Fibroblast of skin of scalp (primary cell): ENCODE measurements at places on chromosomes 6 and 20.

DNA sequence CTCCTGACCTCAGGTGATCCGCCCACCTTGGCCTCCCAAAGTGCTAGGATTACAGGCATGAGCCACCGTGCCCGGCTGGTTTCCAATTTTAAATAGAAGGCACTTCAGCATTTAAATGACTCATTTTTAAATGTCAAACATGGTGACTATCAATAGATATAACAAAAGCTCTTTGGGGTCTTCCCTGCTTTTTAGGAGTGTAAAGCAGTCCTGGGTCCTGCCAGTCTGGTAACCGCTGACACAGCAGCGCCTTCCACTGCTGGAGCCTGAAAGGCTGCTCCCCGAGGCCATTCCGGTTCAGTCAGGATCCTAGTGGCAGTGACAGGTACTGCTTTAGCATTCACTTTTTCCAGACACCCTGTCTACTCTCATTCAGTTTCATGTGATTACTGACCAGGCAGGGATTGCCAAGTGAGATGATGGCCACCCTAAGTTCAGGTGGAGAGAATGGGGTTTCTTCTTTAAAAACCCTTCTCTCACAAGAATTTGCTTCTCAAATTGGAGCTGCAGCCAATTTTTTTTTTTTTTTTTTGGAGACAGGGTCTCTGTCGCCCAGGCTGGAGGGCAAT is 5.1 kb downstream of the DIDO1 start:
- peak; percentile 59 for DNase-seq

- no peak for DNase-seq
These were observed 106.7 kb downstream of the TMEM242 start for GRCh38 chr6:157216570-157216969.

- DNase-seq: no peak
These were observed 28.6 kb upstream of the LAMP5 start for GRCh38 chr20:9485614-9486340.

DNA sequence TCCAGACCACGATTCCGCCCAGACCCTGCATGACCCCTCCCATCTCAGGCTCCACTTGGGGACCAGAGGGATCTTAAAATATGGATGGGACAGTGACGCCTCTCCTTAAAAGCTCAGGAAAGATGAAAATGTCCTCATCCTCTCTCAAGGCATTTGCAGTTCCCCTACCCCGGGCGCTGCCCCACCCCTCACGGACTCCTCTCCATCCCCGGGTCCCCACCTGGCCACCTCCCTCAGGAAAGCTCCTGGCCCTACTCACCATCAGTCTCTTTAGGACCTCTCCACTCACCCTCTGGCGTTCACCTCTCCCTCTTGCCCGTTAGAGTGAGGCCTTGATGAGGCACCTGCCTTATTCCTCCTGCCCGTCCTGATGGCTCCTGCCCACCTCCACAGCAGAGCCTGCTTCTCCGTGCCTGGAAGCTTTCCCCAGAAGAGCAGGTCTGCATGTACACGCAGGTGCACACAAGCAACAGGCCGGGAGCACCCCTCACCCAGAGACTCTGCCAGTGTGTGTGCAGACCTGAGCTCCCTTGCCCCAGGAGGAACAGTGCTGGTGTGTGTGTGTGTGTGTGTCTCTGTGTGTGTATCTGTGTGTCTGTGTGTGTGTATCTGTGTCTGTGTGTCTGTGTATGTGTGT is 105.6 kb upstream of the NXT1 start:
- no peak for DNase-seq

- no peak for DNase-seq
These were observed 167.7 kb upstream of the CDYL start for GRCh38 chr6:4608361-4609115.

- DNase-seq: no peak
These were observed 25.6 kb downstream of the DHX35 start for GRCh38 chr20:38987777-38988176.

DNA sequence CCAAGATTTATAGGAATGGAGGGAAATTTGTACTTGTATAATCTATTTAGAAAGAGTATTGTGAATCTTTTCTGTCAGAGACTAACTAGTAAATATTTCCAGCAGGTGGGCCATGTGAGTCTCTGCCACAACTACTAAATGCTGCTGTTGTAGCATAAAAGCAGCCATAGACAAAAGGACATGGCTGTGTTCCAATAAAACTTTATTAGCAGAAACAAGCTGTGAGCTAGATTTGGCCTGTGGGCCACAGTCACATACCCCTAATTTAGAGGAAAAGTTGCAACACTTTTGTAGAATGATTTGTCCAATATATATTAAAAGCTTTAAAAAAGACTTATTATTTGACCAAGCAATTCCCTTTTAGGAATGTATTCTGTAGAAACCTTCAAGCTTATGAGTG is 207.2 kb downstream of the LMBRD1 start:
- DNase-seq: no peak

- DNase-seq: no peak
These were observed 173.3 kb downstream of the PTPRK start for GRCh38 chr6:128347123-128347522.

DNA sequence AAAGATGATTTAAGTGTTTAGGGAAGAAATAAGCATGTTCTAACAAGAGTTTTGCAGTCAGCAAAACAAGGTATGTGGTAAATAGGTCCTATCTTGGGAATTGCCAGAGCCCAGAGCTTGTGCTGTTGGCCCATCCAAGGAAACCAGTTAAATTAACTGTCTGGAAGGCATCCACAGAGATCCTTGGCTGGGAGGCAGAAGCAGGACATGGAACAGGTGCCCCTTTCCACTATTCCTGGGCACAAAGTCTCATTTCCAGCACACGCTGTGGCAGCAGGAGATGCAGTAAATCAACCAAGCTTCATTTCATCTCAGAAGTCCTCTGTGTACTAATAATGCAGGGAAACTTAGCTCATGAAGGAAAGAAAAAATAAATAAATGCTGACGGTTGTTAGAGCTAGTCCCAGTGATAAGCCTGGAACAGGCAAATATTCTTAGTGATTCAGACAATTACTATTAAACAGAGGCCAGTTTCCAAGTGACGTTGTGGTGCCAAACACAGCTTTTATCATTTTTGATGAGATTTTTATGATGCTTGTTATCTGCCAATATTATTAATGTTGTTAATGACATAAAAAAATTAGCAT is 39.8 kb upstream of the SNAP25 start:
- DNase-seq: no peak

DNA sequence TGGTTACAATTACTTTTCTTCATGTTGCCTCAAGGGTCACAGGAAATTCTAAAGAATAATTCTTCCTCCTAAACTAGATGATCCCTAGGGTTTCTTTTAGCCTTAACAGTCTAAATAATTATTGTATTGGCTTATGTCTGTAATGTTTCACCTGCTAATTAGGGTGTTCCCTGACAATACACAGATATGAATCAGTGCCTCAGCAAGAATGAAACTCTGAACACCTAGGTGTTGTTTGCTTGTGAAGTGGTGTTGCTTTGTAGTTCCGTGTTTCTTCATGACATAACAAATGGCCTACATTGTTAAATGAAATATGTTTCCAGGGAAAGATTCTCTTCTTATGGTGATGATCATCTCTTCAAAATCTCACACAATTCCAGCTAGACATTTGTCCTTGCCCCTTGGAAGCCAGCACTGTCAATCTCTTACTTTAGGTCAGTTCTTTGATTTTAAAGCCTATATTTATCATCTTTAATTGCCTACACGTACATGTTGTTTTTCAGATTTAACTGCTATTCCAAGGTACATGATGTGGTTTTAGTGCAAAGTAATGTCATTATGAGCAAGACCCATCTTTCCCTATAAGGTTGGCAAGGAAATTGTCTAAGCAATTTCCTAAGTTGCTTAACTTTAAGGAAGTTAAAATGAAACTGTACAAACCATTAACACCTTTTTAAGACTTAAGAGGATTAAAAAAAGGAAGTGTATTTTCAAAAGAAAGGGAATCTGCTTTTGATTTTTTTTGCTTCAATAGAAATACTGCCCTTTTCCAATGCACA is 111.9 kb downstream of the TBC1D7 start:
- no peak for DNase-seq

DNA sequence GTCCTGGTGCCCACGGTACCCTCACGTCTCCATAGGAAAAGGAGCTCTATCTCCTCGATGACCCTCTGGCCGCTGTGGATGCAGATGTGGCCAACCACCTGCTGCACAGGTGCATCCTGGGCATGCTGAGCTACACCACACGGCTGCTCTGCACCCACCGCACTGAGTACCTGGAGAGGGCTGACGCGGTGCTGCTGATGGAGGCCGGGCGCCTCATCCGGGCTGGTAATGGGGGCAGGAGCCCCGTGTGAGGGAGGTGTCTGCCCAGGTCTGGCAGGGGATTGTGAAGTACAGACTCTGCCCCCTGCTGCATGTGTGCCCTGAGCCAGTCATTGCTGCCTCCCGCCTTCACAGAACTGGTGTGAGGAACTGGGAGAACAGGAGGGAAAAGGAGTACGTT is 12.4 kb downstream of the DLK2 start:
- DNase-seq: no peak

DNA sequence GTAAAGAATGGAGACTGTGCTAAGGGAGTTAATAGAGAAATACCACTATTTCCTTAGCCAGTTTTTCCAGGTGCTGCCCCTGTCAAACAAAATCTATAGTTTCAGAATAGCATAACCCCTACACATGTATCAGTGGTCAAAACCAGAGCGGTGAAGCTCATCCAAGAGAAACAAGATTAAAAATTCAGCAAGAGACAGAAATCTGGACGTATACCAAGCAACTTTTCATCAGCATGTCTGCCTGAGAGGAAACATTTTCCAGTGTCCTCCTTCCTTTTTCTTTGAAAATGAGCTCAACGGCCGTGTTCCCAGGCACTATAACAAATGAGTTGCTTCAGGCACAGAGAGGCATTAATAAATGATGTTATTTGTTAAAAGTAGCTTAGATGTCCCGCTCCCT is 416.5 kb downstream of the BCKDHB start:
- peak; percentile 37 for DNase-seq

- peak; percentile 97 for DNase-seq
These were observed 359.2 kb downstream of the GJA1 start for GRCh38 chr6:121794630-121795029.

- DNase-seq: no peak
These were observed 14.4 kb downstream of the DUSP22 start for GRCh38 chr6:306641-307061.

DNA sequence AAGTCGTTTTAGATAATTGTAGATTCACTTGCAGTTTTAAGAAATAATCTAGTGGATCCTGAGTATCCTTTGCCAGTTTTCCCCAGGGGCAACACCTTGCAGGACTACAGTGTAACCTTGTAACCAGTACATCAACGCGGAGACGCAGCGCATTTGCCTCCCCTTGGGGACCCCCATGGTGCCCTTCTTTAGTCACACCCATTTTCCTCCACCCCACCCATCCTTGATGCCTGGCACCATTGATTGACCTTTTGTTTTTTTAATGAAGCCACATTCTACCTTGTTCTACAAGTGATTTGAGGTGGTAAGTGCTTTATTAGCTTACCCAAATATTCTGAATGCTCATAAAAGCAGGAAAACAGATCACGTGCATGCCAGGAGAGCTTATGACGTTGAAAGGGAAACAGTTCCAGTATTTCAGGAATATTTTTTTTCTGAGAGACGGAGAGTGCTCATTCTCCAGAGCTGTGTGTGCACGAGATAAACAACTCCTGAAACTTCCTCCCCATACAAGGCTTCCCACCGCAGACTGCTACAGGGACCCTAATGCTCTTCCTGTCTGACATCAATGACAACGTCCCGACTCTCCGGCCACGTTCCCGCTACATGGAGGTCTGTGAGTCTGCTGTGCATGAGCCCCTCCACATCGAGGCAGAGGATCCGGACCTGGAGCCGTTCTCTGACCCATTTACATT is 35.7 kb downstream of the CDH26 start:
- DNase-seq: no peak

- no peak for DNase-seq
These were observed 9.1 kb upstream of the SPATS1 start for GRCh38 chr6:44333273-44333919.

DNA sequence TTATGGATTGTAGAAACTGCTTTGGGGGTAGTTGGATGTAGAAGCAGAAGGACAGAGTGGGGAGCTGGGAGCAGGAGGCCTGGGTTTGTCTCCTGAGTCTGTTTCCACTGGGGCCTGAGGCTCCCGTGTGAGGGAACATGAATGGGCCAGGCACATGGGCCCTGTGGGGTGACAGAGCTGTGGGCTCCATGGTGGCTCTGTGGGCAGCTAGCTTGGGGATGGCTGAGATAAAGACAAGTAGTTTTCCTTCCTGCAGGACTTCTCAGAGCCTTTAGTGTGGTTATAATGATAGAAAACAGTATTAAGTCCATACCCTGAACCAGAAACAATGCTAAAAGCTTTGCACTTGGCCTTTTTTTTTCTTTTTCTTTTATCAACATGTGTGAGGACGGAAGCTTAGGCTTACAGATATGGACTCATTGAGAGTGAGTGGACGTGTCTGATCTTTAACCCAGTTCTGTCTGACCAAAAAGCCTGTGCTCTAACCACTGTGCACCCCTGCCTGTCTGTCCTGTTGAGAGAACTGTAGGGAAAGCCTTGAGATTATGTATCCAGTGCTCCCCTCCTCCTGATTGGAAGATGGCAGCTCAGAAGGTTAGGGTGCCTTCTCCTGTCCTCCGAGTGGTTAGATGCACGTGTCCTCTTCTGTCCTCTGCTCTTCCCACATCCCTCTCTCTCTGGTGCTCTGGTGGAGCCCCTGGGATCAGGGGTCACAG is 98.3 kb downstream of the CDH26 start:
- DNase-seq: no peak

DNA sequence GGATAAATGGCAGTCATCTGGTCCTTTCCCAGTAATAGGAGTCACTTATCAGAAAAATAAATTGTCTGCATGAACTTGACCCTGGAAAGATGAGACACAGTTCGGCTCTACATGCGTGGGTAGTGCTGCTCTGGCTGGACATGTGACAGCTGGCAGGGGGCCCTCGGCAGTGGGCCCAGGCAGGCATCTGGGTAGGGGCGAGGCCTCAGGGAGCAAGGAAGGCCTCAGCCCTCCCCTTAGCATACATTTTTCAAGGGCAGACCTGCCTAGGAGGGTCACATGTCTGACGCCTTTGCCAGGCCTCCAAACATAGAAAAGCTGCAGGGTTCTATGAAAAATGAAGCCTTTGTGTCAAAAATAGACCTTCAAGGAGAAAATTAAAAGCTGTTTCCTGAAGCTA is 12.8 kb upstream of the ILRUN start:
- DNase-seq: peak; percentile 17

- no peak for DNase-seq
These were observed 10.1 kb downstream of the CD164 start for GRCh38 chr6:109372130-109372529.
